ENCODE measurements at places on chromosomes 4 and X. TPM values are rescaled to one million over a fixed set of nuclear protein-coding genes. Genes with fewer than 3 reads are reported as not detected.

The TEX13C gene
- total RNA-seq, result not detected

The SPANXA2 gene
- not detected for total RNA-seq

The PDZD4 gene
- 8.1 TPM for total RNA-seq

The HSD17B13 gene
- total RNA-seq, result 1.0 TPM

The NCBP2L gene
- 0.11 TPM for total RNA-seq

The CPE gene
- total RNA-seq, result 17.1 TPM

The CSAG3 gene
- total RNA-seq, result not detected

The LUZP4 gene
- total RNA-seq, result not detected

The VCX gene
- total RNA-seq, result not detected

The SLC49A3 gene
- total RNA-seq, result 8.2 TPM

The AFM gene
- not detected for total RNA-seq

The ATP1B4 gene
- not detected for total RNA-seq

The RAB41 gene
- total RNA-seq, result not detected

The CHRNA9 gene
- not detected for total RNA-seq

The HPF1 gene
- 18.0 TPM for total RNA-seq

The CLGN gene
- total RNA-seq, result 3.4 TPM

The SLITRK2 gene
- 1.7 TPM for total RNA-seq

The UCP1 gene
- total RNA-seq, result 0.40 TPM

The TASL gene
- total RNA-seq, result 3.2 TPM

The CCKAR gene
- not detected for total RNA-seq

The DUX4 gene
- not detected for total RNA-seq

The MID2 gene
- total RNA-seq, result 15.6 TPM

The PNMA6F gene
- total RNA-seq, result not detected

The APELA gene
- total RNA-seq, result not detected

The AGA gene
- 25.3 TPM for total RNA-seq

The ART3 gene
- total RNA-seq, result 0.71 TPM

The RNF150 gene
- 19.3 TPM for total RNA-seq

The STPG2 gene
- total RNA-seq, result 1.6 TPM

The CDX4 gene
- total RNA-seq, result not detected

The TEC gene
- 4.1 TPM for total RNA-seq

The NXF2B gene
- not detected for total RNA-seq

The SPANXB1 gene
- total RNA-seq, result not detected

The PDE6B gene
- 24.6 TPM for total RNA-seq

The IL15 gene
- 5.6 TPM for total RNA-seq

The MMRN1 gene
- 35.3 TPM for total RNA-seq

The TRIM60 gene
- not detected for total RNA-seq

The VEGFD gene
- 31.5 TPM for total RNA-seq

The SYAP1 gene
- total RNA-seq, result 32.0 TPM

The DMD gene
- total RNA-seq, result 15.9 TPM

The RBM46 gene
- total RNA-seq, result not detected

The NR0B1 gene
- not detected for total RNA-seq

The KLHL34 gene
- not detected for total RNA-seq

The TLR6 gene
- 6.3 TPM for total RNA-seq

The GLRA2 gene
- 0.60 TPM for total RNA-seq

The SLC9A6 gene
- 19.2 TPM for total RNA-seq

The TMEM31 gene
- total RNA-seq, result 0.65 TPM

The RIPPLY1 gene
- total RNA-seq, result not detected

The MAGEA2B gene
- total RNA-seq, result not detected

The CT45A2 gene
- total RNA-seq, result not detected

The HPGDS gene
- total RNA-seq, result 7.0 TPM

The EMCN gene
- total RNA-seq, result 33.0 TPM

The METTL14 gene
- total RNA-seq, result 31.5 TPM

The GATA1 gene
- 0.43 TPM for total RNA-seq

The RHOXF2B gene
- total RNA-seq, result 0.12 TPM

The SPANXN4 gene
- not detected for total RNA-seq

The DRD5 gene
- total RNA-seq, result not detected

Measured in lung (tissue), 17 donors.